ENCODE measurements at places on chromosomes 4 and X.

DNA sequence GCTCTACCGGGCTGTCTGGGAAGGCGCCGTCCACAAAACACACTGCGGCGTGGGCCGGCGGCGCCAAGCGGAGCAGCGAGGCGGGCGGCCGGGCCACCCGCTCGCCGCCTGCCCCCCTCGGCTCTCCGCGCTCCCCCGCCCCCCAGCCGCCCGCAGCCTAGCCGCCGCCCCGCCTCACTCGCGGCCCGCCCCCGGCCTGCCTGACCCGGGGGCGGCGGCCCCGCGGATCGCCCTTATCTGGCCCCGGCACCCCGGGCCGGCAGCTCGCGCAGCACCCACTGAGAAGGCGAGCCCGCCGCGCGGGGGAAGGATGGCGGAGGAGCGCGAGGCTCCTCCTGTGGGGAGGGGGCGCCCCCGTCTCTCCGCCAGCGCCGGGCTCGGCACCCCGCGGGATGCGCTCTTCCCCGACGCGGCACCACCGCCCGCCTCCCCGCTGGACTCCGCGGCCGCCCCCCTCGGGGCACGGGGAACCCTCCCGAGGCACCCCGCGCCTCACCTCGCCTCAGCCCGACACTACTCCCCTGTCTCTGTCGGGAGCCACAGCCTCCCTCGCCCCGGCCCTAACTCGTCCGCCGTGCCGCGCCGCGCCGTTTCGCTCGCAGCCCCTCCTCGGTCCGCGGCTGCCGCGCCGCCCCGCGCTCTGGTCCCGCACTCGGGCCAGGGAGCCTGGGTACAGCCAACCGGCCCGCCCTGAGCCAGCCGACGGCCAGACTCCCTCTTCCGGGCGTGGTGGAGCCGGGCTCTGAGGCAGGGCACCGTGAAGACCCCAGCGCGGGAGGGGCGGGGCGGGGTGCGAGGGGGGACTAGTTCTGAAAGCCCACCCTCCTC lies 566 bp downstream of the ATP11C start:
- DNase-seq = peak; percentile 25

DNA sequence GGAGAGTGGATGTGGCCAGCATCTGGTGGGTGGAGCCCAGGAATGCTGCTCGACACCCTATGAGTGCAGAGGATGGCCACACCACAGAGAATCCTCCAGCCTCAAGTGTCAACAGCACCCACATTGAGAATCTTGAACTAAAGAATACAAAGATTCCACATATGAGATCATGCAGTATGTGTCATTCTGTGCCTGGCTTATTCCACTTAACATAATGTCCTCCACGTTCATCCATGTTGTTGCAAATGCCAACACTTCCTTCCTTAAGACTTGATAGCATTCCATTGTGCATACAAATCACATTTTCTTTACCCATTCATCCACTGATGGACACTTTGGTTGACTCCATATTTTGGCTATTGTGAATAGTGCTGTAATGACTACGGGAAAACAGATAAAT lies 145.8 kb downstream of the PRKX start:
- no peak for DNase-seq

DNA sequence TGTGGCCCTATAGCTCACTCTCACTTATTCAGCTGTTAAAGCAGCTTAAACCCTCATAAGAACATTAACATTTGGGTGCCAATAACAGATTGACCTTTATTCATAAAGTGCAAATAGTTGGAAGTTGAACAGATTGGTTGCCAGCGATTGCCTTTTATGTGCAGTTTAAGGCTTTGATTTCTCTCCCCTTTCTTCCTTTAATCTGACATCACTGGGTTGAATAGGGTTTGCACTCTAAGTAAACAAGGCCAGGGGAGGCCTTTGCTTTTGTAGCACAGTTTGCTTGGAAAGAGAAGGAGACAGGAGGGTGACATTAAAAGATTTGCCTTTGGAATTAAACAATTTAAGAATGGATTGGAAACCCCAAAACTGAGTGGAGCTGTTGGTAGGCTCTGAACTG lies 114.3 kb downstream of the NKX6-1 start:
- no peak for DNase-seq

DNA sequence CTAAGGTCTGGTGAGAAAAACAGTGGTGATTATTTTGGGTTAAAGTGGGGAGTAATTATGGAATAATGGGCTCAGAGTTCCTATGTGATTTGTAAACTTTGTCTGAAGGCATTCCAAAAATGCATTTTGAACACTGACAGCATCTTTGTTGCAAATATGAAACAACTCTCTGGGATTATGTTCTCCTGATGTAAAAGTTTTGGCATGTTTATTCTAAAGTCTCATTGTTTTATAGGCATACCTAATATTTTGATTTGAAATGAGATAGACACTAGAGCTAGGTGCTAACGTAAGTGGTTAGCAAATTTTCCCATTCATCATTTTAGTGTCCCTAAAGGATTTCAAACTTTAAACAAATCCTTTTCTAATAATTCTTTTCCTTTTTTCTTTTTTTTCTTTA lies 140.9 kb upstream of the ANXA3 start:
- DNase-seq = no peak

GRCh38 chr4:16607241-16608066 lies 291.0 kb downstream of the LDB2 start:
- DNase-seq = no peak

- DNase-seq = no peak
These were observed 70.0 kb upstream of the MSX1 start for GRCh38 chr4:4789462-4789861.

DNA sequence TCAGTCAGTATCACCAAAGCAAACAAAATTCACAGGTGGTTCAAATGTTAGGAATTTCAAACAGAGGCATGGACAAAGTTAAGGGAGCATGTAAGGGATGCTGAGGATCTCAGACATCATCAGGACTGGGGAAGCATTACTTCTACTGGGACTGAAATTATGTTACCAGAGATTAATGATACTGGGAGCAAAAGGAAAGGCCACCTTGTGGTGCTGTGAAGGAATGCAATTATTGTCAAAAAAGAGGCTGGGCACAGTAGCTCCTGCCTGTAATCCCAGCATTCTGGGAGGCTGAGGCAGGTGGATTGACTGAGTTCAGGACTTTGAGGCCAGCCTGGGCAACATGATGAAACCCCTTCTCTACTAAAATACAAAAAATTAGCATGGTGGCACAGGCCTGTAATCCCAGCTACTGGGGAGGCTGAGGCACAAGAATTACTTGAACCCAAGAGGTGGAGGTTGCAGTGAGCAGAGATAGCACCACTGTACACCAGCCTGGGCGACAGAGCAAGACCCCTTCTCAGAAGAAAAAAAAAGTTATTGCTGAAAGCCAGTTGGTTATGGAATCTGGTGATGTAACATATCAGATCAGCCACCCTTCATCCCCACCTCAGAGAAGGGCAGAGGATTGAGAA lies 954.3 kb downstream of the PCDH7 start:
- no peak for DNase-seq

GRCh38 chr4:184337907-184338306 lies 120.2 kb upstream of the ENPP6 start:
- DNase-seq = no peak

GRCh38 chrX:132743086-132743485 lies 215.3 kb downstream of the HS6ST2 start:
- DNase-seq = no peak

GRCh38 chrX:73766431-73766795 lies 203.4 kb downstream of the CHIC1 start:
- DNase-seq = no peak

DNA sequence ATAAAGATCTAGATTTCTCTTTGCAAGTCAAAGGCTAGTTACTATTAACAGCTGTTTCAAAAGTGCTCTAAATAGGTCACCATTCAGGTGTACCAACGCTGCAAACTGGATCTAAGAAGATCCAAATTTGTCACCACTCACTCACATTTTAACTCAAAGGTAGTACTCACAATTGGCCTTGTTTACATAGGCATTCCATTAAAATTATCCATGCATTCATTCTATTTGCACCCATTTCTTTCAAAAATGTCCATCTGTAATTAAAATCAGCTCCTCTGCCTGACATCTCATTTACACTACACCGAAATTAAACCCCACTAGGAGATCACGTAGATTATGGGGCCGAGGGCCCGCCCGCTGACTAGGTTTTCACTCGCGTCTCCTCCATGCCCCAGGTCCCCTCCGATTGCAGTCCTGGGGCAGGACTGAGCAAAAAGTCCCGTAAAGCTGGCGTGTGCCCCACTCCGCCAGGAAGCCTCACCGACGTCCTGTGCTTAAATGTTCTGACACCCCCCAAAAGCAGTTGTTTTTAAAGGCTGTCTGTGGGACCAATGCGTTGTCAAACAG lies 1.3 kb upstream of the ING2 start:
- no peak for DNase-seq

GRCh38 chr4:75907966-75908365 lies 5.7 kb upstream of the PPEF2 start:
- DNase-seq = no peak

GRCh38 chrX:153762626-153763173 lies 1.3 kb upstream of the PLXNB3 start:
- DNase-seq = no peak

- DNase-seq = no peak
These were observed 339.7 kb downstream of the PCDH19 start for GRCh38 chrX:100070334-100070849.

- DNase-seq = no peak
These were observed 1.5 kb upstream of the DIPK2B start for GRCh38 chrX:45202171-45202570.

DNA sequence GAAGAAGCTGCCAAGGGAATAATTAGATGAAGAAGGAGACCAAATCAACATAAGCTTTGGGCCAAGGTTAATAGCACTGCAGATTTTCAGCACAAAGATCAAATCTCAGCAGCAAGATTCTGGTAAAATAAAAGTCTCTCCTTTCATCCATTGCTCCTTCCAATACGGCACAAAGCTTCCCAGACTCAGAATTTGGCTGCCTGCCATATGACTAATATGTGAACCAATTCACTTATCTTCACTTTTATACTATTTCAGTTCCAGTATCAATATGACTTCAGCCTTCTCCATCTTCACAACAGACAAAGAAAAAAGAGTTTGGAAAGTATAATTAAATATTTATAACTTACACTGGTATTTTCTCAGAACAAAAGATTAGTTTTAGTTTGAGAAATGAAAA lies 978.3 kb upstream of the GRID2 start:
- no peak for DNase-seq

GRCh38 chr4:3034231-3034630 lies 40.1 kb downstream of the HTT-AS start:
- DNase-seq = no peak

- no peak for DNase-seq
These were observed 34.4 kb upstream of the TET2 start for GRCh38 chr4:105112274-105112673.

DNA sequence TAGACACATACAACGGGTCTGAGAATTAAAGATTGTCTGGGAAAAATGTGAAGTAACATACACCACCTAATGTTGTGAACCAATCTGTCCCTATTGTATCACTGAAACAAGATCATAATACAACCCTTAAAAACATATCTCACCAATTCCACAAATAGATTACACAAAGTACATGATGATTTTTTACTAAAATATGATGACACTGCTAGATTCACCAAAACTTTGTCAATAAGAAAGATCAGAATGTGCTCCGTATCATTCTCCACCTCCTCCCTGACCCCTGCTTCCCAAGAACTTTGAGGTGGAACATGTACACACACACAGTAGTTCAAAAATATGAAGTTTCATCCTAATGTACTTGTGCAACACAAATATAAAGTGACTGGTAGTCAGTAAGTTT lies 862.0 kb downstream of the PCDH18 start:
- no peak for DNase-seq

DNA sequence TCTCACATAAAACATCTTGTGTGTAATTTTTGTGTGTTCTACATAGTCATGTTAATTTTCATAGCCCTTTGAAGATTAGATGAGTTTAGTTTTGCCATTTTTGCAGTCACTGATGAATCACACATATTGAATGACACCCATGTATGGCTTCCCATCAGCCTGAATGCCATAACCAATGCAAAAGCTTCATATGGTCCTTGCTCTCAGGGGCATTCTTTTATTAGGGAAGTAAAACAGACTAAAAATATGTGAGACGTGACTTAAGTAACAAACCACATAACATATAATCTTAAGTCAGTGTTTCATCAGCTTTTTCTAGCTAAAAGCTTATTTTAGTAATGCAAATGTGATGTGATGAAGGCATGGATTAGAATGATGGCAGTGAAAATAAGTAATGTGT lies 8.2 kb downstream of the SLC25A4 start:
- no peak for DNase-seq

DNA sequence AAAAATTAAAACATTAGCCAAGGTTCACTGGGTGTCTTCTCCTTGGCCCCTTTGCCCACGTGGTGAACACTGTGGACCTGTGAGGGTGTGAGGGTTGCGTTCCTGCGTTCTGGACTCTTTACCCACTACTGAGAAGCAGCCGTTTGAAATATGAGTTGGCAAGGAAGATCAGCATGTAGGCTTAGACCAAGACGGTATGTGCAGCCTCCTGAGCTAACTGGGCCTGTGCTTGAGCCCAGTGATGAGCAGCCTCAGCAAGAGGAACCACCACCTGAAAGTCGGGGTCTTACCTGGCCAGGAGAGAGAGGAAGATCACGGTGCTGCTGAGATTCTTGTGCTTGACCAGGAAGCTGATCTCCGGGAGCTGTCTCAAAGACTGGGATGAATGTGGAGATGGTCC lies 19.5 kb downstream of the RGS12 start:
- no peak for DNase-seq

DNA sequence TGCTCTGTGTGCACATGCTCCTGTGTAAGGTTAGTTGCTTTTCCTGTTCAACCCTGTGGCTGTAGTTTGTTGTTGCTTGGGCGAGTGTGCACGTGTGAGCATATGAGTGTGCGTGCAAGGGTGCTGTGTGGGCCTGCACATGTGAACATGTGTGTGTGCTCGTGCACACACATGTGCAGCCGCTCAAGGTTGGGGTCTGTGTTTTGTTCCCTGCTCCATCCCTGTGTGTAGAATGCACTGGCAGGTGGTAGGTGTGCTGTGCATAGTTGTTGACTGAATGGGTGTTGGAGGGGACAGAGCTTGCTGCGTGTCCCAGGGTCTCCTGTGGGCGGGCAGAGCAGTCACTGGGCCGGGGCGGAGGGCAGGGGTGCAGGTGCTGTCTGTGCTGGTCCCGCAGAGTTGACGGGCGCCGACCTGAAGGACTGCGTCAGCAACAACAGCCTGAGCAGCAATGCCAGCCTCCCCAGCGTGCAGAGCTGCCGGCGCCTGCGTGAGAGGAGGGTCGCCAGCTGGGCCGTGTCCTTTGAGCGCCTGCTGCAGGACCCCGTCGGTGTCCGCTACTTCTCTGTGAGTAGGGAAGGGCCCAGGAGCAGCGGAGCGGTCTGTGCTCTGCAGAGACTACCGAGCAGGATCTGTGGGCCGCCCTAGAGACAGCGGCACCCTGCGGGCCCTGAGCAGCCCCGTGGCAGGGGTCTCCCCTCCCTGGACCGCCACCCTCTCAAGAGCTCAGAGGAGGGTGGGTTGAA lies 27.9 kb upstream of the HGFAC start:
- DNase-seq = no peak
